ENCODE measurements at places on chromosomes 6 and 20.

DNA sequence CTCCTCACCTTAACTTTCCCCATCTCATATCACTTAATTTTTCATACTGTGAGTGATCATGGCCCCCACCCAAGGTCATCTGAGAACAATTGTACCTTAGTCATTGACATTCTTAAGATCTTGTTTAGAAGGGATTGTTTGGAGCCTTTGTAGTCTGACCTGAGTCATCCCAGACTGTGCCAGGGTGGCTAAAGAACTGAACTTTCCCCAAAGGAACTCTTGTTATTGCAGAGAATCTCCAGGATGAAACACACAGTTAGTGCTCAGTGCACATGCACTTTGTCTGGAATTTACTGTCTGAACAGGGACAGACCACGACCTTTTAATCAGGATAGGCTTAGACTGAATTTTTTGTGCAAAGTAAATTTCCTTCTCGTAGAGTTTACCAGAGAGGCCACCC is 112.6 kb upstream of the CCN2 start:
- no peak for DNase-seq

- DNase-seq: no peak
These were observed 38.0 kb downstream of the CITED2 start for GRCh38 chr6:139336488-139336887.

DNA sequence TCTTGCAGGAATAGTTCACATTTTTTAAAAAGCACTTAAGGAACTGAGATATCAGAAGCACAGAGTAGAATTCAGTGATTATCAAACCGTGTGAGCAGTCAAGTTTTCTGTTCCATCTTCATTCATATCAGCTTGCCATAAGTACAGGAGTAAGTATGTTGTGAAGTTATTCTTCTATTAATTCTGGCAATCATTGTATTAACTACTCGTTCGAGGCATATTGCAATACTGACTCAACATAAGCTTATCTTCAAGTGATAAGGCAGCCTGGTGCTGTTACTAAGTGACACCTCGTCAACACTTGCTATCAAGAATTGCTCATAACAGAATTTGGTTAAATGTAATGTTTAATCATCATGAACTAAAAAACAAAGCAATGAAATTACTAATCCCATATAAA is 75.7 kb upstream of the SNX9 start:
- no peak for DNase-seq

GRCh38 chr6:108832738-108833137 is 15.5 kb upstream of the ARMC2 start:
- DNase-seq: no peak

DNA sequence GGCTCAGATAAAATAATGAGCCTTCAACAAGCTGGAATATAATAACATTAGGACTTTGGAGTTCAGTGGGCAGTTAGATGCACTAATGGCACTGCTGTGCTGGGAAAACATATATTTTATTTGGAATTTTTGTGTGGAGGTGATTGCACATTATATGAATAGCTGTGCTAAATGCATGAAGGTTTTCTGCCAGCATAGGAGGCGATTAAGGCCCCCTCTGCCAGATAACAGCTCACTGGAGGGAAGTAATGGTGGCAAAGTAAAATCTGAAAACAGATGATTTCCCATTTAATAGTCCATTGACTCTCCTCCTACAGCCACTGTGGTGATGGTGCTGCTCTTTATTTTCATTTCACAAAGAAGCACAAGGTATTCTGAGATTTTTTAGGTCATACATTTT is 326.0 kb downstream of the GRIK2 start:
- DNase-seq: no peak

GRCh38 chr20:35821807-35822242 is 50.0 kb downstream of the PHF20 start:
- DNase-seq: no peak

- DNase-seq: no peak
These were observed 445.4 kb downstream of the GJA1 start for GRCh38 chr6:121880831-121881230.

DNA sequence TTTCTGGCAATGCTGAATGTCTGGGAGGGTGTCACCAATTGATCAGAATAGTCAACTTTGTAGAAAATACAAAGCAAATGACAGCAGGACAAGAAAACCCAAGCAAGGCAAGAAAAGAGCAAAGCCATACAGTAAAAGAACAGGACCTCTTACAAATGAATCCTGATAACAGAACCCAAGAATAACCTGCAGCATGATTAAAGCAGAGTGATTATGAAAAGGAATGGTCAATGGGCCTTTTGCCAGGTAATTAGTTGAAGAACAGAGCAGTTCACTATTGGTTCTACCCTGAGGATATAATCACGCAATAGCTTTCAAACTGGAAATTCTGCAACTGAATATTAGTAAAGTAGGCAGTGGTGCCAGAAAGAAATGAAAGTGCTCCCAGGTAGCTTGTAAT is 319.8 kb downstream of the FRK start:
- DNase-seq: no peak

DNA sequence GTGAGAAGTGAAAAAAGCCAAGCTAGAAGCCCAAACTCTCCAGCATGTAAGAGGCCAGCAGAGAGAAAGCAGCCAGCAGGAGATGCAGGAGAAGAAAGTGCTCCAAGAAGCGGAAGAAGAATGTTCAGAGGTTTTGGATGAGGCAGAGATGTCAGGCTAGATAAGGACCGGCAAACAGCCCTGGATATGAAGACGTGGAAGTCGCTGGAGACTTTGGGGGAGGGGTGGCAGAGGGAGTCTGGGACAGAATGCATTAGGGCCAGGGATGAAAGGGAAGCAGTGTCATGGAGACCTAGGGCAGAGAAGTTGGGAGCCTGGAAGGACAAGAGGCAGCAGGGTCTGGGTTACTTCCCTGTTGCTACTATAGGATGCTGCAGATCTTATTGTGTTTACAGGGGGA is 5.3 kb upstream of the SCUBE3 start:
- DNase-seq: no peak

All from activated CD8-positive, alpha-beta memory T cell treated with anti-CD3 and anti-CD28 coated beads for 4 hours (primary cell).